ENCODE measurements at places on chromosomes 6 and 20.

DNA sequence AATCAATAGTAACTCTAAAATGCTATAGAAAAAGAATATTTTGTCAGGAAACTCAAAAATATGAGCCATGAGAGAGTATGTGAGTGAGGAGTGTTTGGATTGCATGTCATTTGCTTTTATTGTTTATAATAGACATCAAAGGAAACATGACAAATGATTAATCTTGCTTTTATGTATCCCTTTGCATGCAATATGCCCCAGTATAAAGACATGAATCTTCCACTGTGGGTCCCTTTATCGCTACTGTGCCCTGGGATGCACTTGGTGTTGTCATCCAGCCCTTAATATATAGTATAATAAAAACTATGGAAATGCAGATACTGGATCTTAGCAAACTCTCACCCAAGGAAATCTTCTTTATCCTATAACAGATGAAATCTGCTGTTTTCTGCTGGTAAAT lies 77.3 kb downstream of the LAMA4 start:
- DNase-seq, result no peak

- no peak for DNase-seq
Observed at GRCh38 chr6:99353126-99353525, 3.7 kb upstream of the FAXC start.

GRCh38 chr6:129565811-129566210 lies 144.2 kb downstream of the ARHGAP18 start:
- DNase-seq, result no peak

DNA sequence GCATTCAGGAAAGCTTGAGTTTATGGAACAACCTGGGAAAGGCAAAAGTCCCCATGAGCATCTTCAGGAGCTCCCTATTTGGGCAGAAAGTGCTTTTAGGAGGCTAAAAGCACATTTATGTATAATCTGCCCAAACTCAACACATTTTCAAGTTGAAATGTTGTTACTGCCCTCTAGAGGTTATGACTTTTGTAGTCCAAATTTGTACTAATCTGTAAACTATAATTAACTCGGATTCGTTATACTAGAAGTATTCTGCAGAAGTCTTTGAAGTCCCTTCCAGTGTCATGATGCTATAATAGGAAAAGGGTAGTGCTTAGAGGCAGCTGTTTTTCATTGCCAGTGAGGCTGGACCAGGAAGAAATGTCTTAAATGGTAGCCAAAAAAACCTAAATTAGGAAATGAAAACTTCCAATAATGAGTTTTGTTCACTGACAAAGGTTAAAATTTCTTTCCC lies 44.8 kb upstream of the EMILIN3 start:
- no peak for DNase-seq

DNA sequence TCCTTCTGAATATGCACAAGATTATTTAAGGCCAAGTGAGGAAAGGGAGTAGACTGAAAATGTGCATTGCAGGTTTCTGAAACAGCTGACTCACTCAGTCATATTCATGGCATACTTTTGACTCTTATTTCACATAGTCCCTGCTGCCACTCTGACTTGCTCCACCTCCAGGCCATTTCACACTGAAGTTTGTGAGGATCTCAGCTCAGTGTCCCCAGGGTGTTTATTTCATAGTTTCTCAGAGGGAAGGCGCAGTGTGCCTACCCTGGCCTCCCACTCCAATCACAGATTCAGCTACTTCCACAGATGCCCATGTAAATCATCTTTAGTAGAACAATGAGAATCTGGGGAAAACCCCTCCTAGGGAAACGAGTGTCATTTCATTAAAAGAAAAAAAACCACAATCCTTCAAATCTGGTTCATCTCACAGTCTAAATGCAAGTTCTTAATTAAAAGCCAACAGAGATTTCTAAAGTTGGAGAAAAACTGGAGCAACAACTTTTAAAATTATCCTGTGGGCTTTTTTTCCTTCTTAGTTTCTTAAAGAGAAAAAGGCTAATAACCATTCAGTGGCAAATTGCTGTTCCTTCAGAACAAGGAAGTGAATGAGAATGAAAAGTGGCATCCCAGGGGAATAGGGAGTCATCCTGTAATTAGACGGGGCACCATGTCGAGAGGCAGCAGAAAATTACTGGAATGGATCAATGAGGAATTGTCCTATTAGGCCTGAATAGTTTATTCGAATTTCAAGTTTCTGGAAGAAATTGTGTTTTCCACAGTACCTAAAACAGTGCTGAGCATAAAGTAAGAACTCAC lies 133.6 kb downstream of the TFAP2B start:
- DNase-seq, result no peak

GRCh38 chr6:38220069-38220723 lies 400.7 kb downstream of the ZFAND3 start:
- DNase-seq, result no peak

- no peak for DNase-seq
Observed at GRCh38 chr6:147826698-147827097, 318.2 kb downstream of the SAMD5 start.

- DNase-seq, result no peak
Observed at GRCh38 chr6:151130329-151130728, 109.4 kb upstream of the AKAP12 start.

- no peak for DNase-seq
Observed at GRCh38 chr6:111588366-111588765, 17.3 kb downstream of the TRAF3IP2 start.

DNA sequence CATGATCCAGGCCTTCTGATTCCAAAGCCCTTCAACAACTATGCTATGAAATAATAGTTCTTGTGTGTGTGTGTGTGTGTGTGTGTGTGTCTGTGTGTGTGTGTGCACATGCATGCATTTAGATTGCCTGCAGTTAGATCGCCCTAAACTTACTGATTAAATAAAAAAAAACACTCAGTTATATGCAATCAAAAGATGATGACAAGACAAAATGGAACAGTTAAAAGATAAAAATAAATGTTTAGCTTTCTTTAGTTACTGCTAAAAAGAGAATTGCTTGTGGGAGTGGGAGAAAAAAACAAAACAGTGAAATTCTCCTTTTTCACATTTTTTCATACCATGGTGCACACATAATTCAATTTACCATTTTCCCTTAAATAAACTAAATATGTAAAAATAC lies 29.4 kb downstream of the MARCKS start:
- DNase-seq, result no peak

DNA sequence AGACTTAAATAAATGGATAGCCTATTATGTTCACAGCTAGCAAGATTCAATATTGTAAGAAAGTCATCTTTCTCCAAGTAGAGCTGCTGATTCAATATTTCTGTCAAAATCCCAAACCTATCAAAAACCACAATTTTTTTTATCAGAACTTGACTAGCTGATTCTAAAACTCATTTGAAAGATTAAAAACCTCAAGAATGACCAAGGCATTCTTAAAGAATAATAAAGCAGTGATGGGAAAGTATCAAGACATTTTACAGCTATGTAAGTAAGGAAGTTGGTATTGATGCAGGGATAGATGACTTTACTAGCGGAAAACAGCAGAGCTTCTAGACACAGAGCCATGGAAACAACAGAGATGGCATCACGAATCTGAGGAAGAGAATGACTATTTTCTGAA lies 64.7 kb downstream of the SAMD3 start:
- no peak for DNase-seq

GRCh38 chr6:122953766-122954165 lies 42.3 kb upstream of the CLVS2 start:
- DNase-seq, result no peak

- no peak for DNase-seq
Observed at GRCh38 chr20:46743088-46743487, 33.6 kb downstream of the SLC2A10 start.

GRCh38 chr6:38001386-38001785 lies 181.9 kb downstream of the ZFAND3 start:
- DNase-seq, result no peak

DNA sequence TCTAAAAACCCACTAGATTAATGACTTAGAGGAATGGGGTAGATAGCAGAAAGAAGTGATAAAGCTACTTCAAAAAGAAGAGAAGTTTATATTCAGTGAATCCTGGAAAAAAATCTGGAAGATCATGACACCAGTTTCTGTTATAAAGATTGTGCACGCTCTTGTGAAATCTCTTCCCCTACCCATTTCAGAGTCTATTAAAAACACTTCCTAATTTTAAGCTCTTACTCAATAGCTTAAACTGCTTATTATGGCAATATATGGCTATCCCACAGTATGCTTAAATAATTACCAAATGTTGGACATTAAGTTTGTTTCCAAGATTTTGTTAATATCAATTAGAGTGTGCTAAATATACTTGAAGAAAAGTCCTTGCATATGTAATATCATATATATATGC lies 585.3 kb upstream of the MAN1A1 start:
- DNase-seq, result no peak

GRCh38 chr6:92050216-92050615 lies 1369.1 kb downstream of the EPHA7 start:
- DNase-seq, result no peak

- DNase-seq, result no peak
Observed at GRCh38 chr6:134590449-134590848, 272.5 kb upstream of the SGK1 start.

GRCh38 chr6:40169878-40170277 lies 235.6 kb upstream of the MOCS1 start:
- DNase-seq, result no peak

- DNase-seq, result no peak
Observed at GRCh38 chr6:69880601-69881000, 14.2 kb downstream of the COL19A1 start.

DNA sequence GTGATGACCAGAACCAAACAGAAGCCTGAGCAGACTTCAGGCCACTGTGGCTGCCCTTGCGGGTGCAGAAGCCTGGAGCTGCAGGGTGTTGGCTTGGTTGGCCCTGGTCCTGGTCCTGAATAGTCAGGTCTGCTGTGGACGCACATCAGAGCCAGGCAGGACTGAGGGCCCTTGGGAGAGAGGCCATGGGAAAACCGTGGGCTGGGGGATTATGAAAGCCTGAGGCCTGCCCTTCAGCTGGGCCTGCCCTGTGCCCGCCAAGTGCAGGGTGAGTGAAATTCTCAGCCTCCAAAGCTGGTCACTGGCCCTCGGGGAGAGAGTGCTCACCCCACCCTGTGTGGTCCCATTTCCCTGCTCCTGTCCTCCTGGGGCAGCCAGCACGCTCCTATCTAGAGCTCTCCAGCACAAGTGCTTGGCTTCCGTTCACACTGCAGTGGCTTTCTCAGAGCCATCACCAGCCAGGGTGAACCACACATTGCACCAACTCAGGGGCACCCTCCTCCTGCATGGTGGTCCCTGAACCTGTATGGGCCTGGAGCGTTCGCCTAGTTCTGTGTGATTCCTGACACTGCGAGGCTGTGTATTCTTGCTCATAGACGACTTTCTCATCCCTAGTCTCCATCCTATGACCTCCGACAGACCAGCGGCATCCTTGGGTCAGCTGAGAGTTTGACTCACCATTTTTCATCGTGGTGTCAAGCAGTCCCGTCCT lies 146.1 kb downstream of the TTLL2 start:
- DNase-seq, result no peak

GRCh38 chr6:14475306-14475705 lies 357.7 kb downstream of the CD83 start:
- no peak for DNase-seq

DNA sequence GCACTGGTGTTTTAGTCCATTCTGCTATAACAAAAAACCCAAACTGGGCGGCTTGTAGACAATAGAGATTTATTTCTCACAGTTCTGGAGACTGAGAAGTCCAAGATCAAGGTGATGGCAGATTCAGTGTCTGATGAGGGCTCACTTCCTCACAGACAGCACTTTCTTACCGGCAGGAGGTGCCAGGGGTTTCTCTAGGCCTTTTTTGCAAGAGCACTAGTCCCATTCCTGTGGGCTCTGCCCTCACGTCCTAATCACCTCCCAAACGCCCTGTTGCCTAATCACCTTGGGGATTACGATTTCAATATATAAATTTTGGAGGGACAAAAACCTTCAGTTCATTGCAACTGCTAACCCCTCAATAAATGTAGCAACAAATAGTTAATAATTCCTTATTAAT lies 140.0 kb upstream of the SGK1 start:
- no peak for DNase-seq

DNA sequence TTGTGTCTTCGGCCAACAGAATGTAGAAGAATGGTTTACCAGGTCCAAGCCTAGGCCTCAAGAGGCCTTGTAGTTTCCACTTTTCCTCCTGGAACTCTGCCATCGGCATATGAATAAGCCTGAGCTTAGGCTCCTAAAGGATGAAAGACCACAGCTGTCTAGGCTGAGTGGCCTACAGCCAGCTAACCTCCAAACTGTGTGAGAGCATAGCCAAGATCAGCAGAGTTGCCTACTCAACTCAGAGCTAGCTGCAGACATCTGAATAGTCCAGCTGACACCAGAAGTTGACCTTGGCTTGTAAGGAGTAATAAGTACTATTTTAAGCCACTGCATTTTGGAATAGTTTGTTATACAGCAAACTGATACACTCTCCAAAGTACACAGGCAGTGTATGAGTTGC lies 52.6 kb upstream of the SMIM29 start:
- DNase-seq, result no peak

GRCh38 chr6:135906972-135907465 lies 55.5 kb downstream of the PDE7B start:
- no peak for DNase-seq

GRCh38 chr6:75169689-75170586 lies 35.9 kb downstream of the COL12A1 start:
- no peak for DNase-seq

Data from esophagus squamous epithelium (tissue), 5 donors.